T-cell (primary cell): ENCODE measurements at places on chromosomes 3 and 15. TPM values are rescaled to one million over a fixed set of nuclear protein-coding genes. Genes with fewer than 3 reads are reported as not detected.

GP5 gene
- total RNA-seq: 8.4 TPM

SUCNR1 gene
- not detected for total RNA-seq

GOLGA6L7 gene
- not detected for total RNA-seq

DAZL gene
- not detected for total RNA-seq

GUCA1C gene
- not detected for total RNA-seq

NKIRAS1 gene
- total RNA-seq: 3.9 TPM

GRCh38 chr15:26551473-26551872 is 221.4 kb downstream of the GABRB3 start:
- DNase-seq: no peak

- no peak for DNase-seq
These were observed 69.9 kb downstream of the FBLN2 start for GRCh38 chr3:13618836-13619235.

- no peak for DNase-seq
These were observed 154.8 kb upstream of the LRIG1 start for GRCh38 chr3:66655671-66656070.

- no peak for DNase-seq
These were observed 41.8 kb downstream of the ITGA11 start for GRCh38 chr15:68389936-68390817.
